Activated CD4-positive, alpha-beta T cell treated with anti-CD3 and anti-CD28 coated beads, Interleukin-2, amount 50 U/mL, for 24 hours (primary cell): ENCODE measurements at places on chromosomes 16 and 17.

DNA sequence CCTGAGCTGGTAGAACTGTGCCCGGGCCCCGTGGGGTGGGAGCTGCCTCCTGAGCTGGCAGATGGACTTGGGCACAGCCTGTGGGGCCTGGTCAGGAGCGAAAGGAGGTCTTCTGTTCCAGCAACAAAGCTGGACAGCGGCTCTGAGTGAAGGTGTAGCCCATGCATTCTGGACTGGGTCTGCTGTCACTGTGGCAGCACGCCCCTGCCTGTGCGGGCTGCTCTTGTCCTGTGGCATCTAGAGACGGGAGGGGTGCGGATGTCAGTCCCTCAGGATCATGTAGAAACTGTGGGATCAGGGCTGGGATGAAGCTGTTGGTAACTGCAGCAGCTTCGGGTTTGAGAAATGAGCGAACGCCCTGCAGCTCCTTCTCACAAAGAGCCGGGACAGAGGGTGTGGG lies 19.4 kb downstream of the BAIAP2 start:
- no peak for DNase-seq

DNA sequence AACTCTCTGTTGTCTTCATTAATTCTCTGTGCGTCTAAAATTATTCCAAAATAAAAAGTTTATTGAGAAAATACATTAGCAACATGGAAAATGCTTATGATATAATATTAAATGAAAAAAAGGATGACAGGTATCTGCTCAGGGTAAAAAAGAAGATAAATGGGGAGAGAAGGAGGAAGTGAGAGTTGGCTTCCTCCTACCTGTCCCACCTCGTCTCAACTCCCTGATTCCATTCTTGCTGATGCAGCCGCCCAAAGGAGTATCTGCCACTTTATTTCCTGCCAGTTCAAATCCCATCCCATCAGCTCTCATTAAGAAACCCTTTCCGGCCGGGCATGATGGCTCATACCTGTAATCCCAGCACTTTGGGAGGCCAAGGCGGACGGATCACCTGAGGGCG lies 72.5 kb upstream of the ALOX12 start:
- no peak for DNase-seq

GRCh38 chr17:18004345-18004744 lies 31.7 kb downstream of the DRC3 start:
- no peak for DNase-seq

DNA sequence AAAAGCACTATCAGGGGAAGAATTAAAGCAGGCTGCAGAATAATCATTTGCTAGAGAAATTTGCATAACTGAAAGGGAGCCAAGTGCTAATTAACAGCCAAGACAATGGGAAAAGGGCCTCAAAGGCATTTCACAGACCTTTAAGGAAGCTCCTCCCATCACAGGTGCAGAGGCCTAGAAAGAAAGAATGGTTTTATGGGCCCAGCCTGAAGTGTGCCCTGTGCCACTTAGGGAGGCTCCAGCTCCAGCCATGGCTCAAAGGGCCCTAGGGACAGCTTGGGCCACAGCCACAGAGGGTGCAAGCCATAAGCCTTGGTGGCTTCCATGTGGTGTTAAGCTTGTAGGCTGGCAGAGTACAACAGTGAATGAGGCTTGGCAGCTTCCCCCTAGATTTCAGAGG lies 50.1 kb downstream of the RNF112 start:
- no peak for DNase-seq

DNA sequence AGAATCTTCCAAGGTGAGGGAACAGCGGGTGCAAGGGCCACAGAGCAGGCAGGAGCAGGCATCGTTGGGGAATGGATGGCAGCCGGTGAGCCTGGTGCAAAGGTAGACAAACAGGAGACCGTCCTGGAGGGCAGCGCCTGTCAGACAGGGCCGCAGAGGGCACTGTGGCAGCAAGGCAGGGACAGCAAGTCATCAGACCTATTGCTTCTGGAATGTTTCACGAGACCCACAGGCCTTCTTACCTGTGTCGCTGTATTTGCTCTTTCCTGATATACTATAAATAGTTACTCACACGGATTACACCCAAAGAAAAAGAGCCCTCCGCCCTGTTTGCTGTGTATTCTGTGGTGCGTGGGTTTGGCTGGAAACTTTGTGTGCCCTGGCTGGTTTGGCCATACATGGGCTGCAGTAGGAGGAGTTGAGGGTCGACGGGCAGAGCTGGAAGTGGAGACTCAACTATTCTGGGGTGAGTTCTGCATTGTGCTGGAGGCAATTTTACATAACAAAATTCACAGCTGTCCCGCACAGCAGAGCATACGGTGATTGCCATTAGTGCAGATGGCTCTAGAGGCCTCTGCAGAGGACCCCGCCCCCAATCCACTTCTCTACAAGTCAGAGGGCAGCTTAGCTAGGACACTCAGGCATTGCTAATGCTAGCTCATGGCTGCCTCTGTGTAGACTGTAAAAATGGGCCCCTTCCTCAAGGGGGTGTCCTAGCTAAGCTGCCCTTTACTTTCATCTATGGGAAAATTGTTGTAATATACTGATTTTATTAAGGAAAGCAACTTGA lies 18.6 kb upstream of the POLR3E start:
- no peak for DNase-seq

DNA sequence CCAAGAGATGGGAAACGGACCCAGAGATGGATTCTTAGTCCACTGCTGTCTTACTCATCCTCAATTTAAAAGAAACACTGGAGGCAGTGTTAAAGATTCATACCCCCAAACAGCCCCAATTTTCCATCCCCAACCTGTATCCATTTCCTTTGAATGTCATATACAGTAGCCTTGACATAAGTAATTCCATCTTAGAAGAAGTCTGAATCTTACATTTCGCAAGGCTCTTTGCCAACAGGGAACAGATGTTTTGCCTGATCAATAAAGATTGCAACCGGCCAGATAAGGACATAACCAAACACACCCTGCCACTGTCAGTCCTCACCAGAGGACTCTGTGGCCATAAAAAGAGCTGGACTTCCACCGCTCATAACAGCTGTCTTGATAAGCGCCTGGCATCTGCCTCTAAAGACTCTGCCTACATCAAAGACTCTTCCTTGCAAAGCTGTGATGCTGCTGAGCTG lies 59.0 kb upstream of the MED9 start:
- no peak for DNase-seq

DNA sequence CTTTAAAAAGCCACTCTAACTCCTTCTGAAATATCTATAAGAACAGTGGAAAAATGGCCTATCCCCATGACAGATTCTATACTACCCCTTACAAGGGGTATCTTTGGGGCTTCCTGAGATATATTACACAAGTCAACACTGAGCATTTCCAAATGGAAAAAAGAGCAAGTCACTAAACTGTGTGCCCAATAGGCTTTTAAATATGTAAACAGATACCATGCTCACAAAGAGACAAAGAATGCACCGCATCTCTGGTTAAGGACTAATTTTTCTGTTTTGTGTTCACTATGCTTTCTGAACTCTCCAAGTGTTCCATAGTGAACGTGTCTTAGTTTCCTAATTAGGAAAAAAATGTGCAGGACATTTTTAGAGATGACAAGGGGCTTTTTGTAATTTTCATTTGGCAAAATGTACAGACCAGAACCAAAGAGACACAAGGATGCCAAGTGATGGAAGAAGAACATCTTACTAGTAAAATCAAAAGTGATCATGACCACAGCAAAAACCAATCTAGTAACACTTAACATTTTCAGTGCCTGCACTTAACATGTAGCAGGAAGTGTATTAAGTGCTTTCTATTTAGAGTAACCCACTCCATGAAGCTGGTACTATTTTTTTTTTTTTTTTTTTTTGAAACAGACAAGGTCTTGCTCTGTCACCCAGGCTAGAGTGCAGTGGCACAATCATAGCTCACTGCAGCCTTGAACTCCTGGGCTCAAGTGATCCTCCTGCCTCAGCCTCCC lies 21.5 kb downstream of the MYH11 start:
- DNase-seq, result no peak

GRCh38 chr16:671353-672131 lies 3.6 kb downstream of the RHOT2 start:
- DNase-seq, result no peak

DNA sequence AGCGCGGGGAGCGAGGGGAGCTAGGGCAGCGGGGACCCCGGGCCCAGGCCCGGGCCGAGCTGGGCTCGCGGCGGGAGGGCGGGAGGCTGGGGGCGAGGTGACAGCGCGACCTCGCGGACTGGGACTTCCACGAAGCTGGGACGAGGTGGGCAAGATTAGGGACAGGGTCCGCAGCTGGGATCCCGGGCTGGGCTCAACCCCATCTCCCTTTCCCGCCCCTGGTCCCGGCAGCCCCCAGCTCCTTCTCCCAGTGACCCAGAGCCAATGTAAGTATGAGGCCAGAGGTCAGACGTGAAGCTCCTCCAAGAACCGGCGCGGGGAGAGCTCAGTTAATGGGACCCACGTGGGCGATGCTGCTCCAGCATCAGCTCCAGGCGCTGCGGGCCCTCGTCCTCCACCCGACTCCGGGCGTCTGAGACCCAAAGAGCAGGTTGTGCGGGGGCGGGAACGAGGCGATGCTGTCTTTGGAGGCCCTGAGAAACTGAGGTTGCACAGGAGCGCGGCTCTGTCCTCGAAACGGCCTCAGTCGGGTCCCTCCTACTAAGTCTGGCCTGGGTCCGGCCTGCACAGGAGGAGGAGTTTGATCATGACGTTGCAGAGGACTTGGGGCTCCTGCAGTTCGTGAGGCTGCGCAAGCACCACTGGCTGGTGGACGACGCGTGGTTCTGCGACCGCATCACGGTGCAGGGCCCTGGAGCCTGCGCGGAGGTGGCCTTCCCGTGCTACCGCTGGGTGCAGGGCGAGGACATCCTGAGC lies 585 bp downstream of the ALOX12 start:
- DNase-seq, result no peak

GRCh38 chr17:52823155-52823554 lies 664.6 kb upstream of the CA10 start:
- DNase-seq, result no peak

GRCh38 chr16:30766206-30766932 lies 4.2 kb downstream of the RNF40 start:
- DNase-seq, result no peak

DNA sequence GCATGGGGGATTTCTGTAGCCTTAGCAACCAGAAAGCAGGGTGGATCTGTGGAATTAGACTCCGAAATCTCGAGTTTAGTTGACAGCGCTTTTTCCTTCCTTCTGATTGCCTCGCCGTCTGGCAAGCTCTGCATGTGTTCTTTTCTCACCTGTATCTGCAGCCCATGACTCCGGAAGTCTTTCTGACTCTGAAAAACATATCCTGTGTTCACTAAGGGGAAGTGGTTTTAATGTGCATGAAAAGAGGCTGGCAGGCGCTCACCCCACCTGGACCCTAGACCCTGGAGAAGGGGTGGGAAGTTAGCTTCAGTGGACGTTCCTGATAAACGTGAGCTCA lies 158.5 kb downstream of the RPTOR start:
- DNase-seq, result no peak

GRCh38 chr17:9696279-9697044 lies 51.1 kb downstream of the USP43 start:
- no peak for DNase-seq

DNA sequence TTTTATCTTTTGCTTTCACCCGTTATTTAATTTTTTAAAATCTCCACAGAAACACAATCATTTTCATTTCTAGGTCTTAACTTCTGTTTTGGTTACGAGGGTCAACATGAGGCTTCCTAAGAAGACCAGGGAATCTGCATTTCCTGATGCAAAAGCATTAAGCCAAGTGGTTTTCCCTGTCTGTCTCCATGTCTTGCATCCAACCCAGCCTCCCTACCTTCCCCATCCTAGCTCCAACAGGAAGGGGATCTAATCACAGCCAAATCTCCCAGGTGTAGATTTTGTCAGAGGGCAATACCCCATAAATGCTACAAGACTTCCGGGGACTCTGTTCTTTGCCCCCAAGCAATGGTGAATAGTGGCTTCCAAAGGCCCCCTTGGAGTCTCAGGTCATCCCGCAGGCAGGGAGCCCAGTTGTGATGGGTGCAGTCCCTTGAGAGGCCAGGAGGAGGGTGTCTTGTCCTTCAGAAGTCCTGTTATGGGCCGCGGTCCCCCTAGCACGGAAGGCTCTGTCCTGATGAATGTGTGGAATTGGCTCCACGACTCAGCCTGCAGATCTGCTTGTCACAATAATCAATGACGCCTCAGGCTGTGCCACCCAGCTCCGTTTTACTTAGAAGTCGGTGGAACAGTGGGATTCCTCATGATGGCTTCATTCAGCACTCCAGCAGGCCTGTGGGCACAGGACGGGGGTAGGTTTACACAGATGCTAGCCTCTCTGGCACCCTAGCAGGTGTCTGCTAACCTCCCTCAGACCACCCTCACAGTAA lies 141.1 kb downstream of the RGS9 start:
- no peak for DNase-seq

DNA sequence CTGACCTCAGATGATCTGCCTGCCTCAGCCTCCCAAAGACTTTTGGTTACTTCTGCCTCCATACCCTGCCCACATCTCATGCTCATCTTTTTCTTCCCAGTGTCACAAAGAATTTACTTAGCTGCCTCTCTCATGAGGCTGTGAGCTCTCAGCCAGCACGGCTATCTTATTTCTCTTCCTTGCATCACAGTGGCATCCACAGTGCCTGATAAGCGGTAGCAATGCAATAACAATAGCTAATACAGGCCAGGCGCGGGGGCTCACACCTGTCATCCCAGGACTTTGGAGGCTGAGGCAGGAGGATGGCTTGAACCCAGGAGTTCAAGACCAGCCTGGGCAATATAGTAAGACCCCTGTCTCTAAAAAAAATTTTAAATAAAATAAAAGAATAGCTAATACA lies 15.5 kb upstream of the MARVELD3 start:
- no peak for DNase-seq

DNA sequence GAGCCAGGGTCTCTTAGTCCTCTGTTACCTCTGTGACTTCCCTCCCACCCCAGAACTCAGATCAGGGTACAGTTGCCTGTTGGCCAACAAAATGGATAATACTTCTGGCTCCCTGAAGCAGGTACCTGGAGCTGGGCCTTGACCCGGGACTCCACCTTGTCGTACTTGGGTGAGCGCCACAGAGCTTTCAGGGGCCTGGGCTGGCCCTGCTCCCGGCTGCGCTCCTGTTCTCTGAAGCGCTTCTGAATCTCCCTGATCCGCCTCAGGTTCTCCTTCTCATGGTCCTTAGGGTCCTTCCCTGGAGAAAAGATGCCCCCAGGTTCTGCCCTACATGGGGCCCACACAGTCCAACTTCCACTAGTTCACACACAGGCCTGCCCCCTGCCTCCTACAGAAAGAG lies 1.7 kb downstream of the ENKD1 start:
- no peak for DNase-seq

DNA sequence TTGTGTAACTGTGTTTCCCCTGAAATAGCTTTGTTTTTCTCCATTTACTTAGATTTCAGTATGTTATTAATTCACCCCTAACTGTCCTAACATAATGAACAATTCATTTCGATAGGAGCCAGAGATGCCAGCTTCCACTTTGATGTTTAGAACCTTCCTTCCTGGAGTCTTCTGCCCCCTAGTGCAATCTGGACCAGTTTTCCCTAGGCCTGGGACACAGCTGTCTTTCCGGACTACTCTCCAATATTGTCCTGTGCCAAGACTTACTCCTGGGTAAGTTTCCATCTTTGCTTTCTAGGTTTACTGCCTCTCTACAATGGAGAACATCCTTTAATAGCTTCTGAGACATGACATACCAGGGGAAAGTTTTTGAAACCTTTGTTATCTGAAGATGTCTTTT lies 12.8 kb downstream of the RECQL5 start:
- no peak for DNase-seq
